ENCODE measurements at places on chromosomes 6 and 20. TPM values are rescaled to one million over a fixed set of nuclear protein-coding genes. Genes with fewer than 3 reads are reported as not detected.

- peak overlapping the region; percentile 66 for H3K4me3 ChIP-seq
- H3K27ac ChIP-seq = no peak overlapping the region
- H3K4me1 ChIP-seq = peaks cover 9% of the 10 kb centered on the region
- peaks cover 84% of the 10 kb centered on the region for H3K27me3 ChIP-seq
- H3K36me3 ChIP-seq = no peaks in the 10 kb centered on the region
Measured at GRCh38 chr20:61253264-61253639, 1.2 kb downstream of the CDH4 start.

GRCh38 chr6:167851370-167851952 is 24.8 kb downstream of the AFDN start:
- H3K4me3 ChIP-seq = no peak overlapping the region
- no peaks in the 10 kb centered on the region for H3K27me3 ChIP-seq
- peaks cover 48% of the 10 kb centered on the region for H3K4me1 ChIP-seq
- H3K27ac ChIP-seq = no peak overlapping the region
- DNase-seq = no peak

DNA sequence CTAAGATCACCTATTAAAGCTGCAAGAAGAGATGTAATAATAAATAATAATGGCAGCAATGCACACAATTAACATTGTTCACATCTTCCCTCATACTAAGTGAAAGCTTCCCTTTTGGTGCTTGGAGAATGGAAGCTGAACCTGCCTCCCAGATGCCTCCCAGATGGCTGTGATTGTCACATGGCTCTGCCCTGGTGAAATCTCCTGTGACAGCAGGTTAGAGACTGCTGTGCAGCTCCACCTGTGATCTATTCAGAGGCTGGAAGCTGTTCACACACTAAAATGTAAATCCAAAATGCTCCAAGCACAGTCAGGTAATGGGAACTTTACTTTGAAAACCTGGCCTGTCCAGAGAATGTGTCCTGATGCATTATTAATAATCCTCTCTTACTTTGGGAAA is 41.7 kb upstream of the RGS17 start:
- H3K27ac ChIP-seq = no peak overlapping the region
- no peaks in the 10 kb centered on the region for H3K27me3 ChIP-seq
- no peak overlapping the region for H3K4me3 ChIP-seq
- H3K36me3 ChIP-seq = no peaks in the 10 kb centered on the region

DNA sequence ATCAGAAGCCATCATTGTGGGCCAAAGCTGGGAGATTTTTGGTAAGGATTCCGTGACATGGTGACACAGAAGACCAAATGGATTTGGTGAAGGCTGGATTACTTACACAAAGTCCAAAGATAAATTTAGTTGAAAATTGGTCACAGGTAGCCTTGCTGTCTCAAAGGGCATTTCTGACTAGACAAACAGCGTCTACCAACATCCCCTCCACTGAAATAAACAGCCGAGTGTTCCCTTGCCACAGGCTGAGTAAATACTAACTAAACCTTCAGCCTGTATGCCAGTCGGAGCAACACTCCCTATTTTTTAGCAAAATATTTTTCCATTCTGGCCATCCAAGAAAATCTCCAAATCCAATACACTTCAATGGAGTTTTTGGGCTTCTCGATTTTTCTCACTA is 279.9 kb upstream of the CITED2 start:
- no peaks in the 10 kb centered on the region for H3K36me3 ChIP-seq
- H3K4me3 ChIP-seq = no peak overlapping the region
- H3K27me3 ChIP-seq = no peaks in the 10 kb centered on the region

GRCh38 chr6:87628881-87629280 is 38.9 kb downstream of the ORC3 start:
- H3K4me1 ChIP-seq = no peaks in the 10 kb centered on the region
- no peak for DNase-seq

DNA sequence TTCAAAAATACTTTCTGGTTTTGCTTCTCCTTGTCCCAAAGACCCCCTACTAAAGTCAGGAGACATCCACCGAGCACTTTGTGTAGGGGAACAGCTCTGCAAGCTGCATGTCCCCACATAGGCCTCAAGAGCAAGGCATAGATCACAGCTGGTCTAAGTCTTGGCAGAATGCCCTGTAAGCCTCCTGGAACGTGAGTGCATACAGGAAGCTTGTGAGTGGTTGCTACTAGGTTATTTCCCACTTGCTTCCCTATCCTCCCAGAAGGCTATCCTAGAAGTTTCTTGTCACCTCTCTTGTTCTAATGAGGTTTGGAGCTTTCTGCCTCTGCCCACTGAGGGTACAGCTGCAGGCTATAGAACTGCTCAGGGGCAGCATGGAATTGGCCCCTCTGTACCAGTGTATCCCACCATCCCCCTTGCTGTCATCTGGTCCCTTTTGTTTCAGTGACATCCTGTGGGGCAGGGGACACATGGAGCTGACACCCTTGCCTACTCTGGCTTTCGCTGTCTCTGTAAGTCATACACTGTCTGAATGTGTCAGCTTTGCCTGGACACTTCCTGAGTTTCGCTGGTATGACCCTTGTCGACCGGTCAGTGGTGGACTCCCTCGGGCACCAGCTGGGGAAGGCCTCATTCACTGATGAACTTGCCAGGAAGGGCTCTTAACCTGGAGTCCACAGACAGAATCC is 35.6 kb upstream of the KCNK16 start:
- H3K27ac ChIP-seq = no peak overlapping the region
- no peak for DNase-seq
- no peaks in the 10 kb centered on the region for H3K4me1 ChIP-seq
- no peaks in the 10 kb centered on the region for H3K27me3 ChIP-seq
- no peak overlapping the region for H3K4me3 ChIP-seq

- H3K27ac ChIP-seq = no peak overlapping the region
- H3K4me1 ChIP-seq = 0 out of 2 replicates have a peak, but pooled peaks cover 7% of the 10 kb centered on the region
Measured at GRCh38 chr20:37218441-37218840, 39.1 kb upstream of the MROH8 start.

- H3K36me3 ChIP-seq = no peaks in the 10 kb centered on the region
- DNase-seq = no peak
- peaks cover 20% of the 10 kb centered on the region for H3K4me1 ChIP-seq
- H3K4me3 ChIP-seq = no peak overlapping the region
- no peaks in the 10 kb centered on the region for H3K27me3 ChIP-seq
- H3K27ac ChIP-seq = no peak overlapping the region
Measured at GRCh38 chr6:37916675-37917074, 97.1 kb downstream of the ZFAND3 start.

DNA sequence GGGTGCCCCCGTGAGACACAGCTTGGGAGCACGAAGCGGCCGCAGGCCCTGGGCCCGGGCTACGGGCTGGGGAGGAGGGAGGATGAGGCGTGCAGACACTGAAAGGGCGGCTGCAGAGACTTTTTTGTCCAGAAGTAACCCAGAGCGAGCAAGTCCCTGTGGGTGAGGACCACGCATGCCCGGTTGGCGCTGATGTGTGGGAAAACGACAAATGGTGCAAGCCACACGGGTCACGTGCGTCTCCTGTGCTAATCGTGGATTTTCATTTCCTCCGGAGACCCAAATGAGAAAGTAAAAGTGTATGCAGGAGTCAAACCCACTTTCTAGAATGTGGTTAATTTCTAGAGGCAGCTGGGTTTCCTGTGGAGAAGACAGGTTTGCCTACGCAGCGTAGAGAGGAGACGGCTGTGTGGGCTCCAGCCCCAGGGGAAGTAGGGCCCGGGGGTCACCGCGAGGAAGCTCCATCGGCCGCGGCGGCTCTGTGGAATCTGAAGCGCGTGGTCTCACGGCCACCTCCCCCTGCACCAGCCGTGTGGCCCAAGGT is 19.0 kb downstream of the DLL1 start:
- no peak overlapping the region for H3K27ac ChIP-seq
- no peak overlapping the region for H3K4me3 ChIP-seq
- no peaks in the 10 kb centered on the region for H3K36me3 ChIP-seq

- DNase-seq = peak; percentile 77
- H3K4me3 ChIP-seq = peak overlapping the region; percentile 29
- no peaks in the 10 kb centered on the region for H3K27me3 ChIP-seq
- peaks cover 59% of the 10 kb centered on the region for H3K4me1 ChIP-seq
- peak overlapping the region; percentile 33 for H3K27ac ChIP-seq
- no peaks in the 10 kb centered on the region for H3K36me3 ChIP-seq
Measured at GRCh38 chr6:142845624-142846458, 99.1 kb downstream of the HIVEP2 start.

DNA sequence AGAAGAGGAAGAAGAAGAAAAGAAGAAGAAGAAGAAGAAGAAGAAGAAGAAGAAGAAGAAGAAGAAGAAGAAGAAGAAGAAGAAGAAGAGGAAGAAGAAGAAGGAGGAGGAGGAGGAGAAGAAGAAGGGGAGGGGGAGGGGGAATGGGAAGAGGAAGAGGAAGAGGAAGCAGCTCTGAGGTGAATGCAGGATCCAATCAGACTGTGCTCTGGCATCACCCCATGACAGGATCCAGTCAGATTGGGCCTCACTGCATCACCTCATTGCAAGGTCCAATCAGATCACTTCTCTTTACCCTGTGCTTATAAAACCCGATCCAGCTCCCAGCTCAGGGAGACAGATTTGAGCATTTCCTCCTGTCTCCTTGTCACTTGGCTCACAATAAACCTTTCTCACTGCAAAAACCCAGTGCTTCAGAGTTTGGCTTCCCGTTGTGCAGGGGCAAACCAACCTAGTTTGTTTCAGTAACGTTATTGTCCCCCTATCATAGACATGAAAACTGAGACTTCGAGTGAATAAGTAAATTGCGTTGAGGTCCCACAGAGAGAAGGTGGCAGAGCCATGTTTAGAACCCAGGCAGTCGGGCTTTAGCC is 28.6 kb upstream of the YWHAB start:
- H3K27ac ChIP-seq = no peak overlapping the region
- DNase-seq = no peak
- no peak overlapping the region for H3K4me3 ChIP-seq
- no peaks in the 10 kb centered on the region for H3K36me3 ChIP-seq

- no peak overlapping the region for H3K27ac ChIP-seq
- H3K36me3 ChIP-seq = no peaks in the 10 kb centered on the region
- H3K27me3 ChIP-seq = no peaks in the 10 kb centered on the region
- no peak for DNase-seq
- peaks cover 29% of the 10 kb centered on the region for H3K4me1 ChIP-seq
Measured at GRCh38 chr6:151284012-151284411, 44.2 kb downstream of the AKAP12 start.

- no peak for DNase-seq
- no peak overlapping the region for H3K27ac ChIP-seq
Measured at GRCh38 chr20:19765266-19765665, 7.2 kb downstream of the RIN2 start.

GRCh38 chr6:152127432-152128165 is 320.1 kb downstream of the ESR1 start:
- no peak overlapping the region for H3K27ac ChIP-seq
- no peak overlapping the region for H3K4me3 ChIP-seq
- H3K36me3 ChIP-seq = no peaks in the 10 kb centered on the region
- DNase-seq = no peak
- H3K4me1 ChIP-seq = no peaks in the 10 kb centered on the region

DNA sequence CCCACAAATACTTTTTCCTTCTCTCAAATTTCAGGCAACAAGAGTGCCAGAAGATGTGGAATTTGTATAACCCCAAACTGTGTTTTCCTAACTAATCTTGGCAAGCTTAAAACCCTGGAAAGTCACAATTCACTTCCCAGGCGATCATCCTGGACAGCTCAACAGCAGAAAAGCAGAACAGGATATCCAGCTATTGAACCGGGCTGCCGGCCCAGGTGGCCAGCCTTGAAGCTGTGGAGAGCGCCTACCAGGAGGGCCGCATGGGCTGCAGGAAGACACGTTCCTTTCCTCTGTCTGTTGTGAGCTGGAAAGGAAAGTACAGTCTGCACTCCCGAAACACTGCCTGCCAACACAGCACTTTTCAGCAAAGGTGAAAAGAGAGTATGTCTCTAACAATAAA is 719.7 kb upstream of the MARCKS start:
- no peak overlapping the region for H3K4me3 ChIP-seq
- no peaks in the 10 kb centered on the region for H3K27me3 ChIP-seq
- no peaks in the 10 kb centered on the region for H3K36me3 ChIP-seq
- H3K4me1 ChIP-seq = no peaks in the 10 kb centered on the region
- DNase-seq = peak; percentile 8
- no peak overlapping the region for H3K27ac ChIP-seq

GRCh38 chr20:13857304-13857703 is 72.5 kb downstream of the NDUFAF5 start:
- H3K36me3 ChIP-seq = no peaks in the 10 kb centered on the region
- H3K27ac ChIP-seq = no peak overlapping the region
- H3K27me3 ChIP-seq = no peaks in the 10 kb centered on the region

GRCh38 chr20:52974179-52974594 is 2.0 kb downstream of the TSHZ2 start:
- no peak overlapping the region for H3K27ac ChIP-seq
- H3K4me1 ChIP-seq = peaks cover 9% of the 10 kb centered on the region
- H3K4me3 ChIP-seq = no peak overlapping the region

DNA sequence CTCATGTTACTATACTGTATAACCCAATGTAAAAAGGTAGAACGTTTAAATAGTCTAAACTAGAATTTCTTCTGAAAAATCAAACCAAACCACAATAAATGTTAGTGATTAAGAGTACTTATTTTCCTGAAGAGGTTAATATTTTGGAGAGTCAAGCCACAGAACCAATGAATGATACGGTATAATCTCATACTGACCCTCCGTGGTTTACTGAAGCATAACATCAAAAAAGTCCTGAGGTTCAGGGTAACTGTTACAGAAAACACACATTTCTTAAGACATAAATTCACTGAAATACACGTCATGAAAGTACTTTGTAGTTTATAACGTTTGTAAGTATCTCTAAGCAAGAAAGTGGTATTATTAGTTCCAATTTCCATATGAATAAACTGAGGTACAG is 28.9 kb downstream of the ESF1 start:
- H3K4me3 ChIP-seq = no peak overlapping the region
- no peak for DNase-seq
- no peaks in the 10 kb centered on the region for H3K4me1 ChIP-seq
- peaks cover 47% of the 10 kb centered on the region for H3K36me3 ChIP-seq
- no peak overlapping the region for H3K27ac ChIP-seq

DNA sequence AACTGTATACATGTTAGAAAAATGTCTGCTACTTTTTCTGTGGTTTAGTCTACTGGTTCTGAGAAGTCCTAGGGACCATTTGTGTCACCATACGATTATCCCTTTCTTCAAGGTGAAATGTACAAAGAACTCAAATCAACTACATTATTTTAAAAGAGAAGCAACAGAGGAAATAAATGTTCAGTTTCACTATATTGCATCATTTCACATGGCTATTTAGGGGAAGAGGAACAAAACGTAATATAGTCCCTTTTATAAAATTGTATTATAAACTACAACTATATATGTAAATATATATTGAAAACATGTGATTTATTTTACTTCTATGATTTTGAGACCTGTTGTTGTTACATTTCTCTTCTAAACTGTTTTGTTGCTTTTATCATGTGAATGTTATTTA is 1308.0 kb downstream of the EPHA7 start:
- no peak overlapping the region for H3K27ac ChIP-seq
- no peaks in the 10 kb centered on the region for H3K36me3 ChIP-seq
- no peak overlapping the region for H3K4me3 ChIP-seq
- no peaks in the 10 kb centered on the region for H3K27me3 ChIP-seq
- H3K4me1 ChIP-seq = no peaks in the 10 kb centered on the region
- no peak for DNase-seq

GRCh38 chr6:56399672-56400263 is 152.4 kb upstream of the COL21A1 start:
- no peak overlapping the region for H3K4me3 ChIP-seq
- no peak overlapping the region for H3K27ac ChIP-seq
- no peaks in the 10 kb centered on the region for H3K27me3 ChIP-seq
- no peaks in the 10 kb centered on the region for H3K36me3 ChIP-seq
- H3K4me1 ChIP-seq = peaks cover 5% of the 10 kb centered on the region

The PSMB8 gene
- 27.6 TPM for polyA plus RNA-seq

The FAM217A gene
- not detected for polyA plus RNA-seq

The GID8 gene
- polyA plus RNA-seq = 41.7 TPM

The MTHFD1L gene
- 49.3 TPM for polyA plus RNA-seq

The PRR18 gene
- polyA plus RNA-seq = not detected

The SLC17A3 gene
- polyA plus RNA-seq = not detected

The CD24 gene
- polyA plus RNA-seq = 1,373 TPM

Measured in GM23338 (cell line).